ENCODE measurements at places on chromosomes 3 and 15.

DNA sequence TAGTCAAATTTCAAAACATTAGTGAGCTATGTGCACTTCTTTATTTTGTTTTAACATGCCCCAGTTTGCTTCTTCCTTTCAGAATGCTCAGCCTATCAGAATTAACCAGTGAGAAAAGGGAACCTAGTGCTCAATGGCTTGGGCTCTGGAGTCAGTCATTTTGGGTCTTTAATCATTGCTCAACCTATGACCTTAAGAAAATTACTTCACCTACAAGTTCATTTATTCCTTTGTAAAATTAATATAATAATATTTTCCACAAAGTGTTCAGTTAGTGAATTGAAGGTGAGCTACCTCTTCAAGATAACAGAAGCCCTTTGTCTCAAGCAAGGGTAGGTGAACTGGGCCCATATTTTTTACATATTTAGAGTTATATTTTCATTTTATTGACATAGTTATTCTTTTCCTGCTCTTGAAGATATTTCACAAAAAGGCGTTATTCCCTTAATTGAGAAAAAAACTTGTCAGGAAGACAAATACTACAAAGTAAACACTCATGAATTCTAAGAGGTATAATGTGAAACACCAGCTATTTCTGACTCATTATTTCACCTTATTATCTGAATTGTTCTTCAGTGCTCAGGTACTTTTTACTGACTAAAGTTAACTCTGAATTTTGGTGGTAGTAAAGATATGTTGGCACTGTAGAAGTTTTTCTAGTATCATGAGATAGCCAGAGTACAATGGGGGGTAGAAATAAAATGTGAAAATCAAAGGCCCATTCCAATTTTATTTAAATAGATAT lies 415.5 kb downstream of the NAALADL2 start:
- no peak for DNase-seq

GRCh38 chr3:174891524-174892203 lies 32.5 kb downstream of the NAALADL2 start:
- no peak for DNase-seq

GRCh38 chr3:182331341-182331740 lies 462.0 kb upstream of the ATP11B start:
- no peak for DNase-seq

GRCh38 chr3:38210141-38210757 lies 44.9 kb downstream of the OXSR1 start:
- no peak for DNase-seq

All from right lung (tissue), 10 donors.